ENCODE measurements at places on chromosomes 12 and 14.

GRCh38 chr14:99412117-99413061 lies 68.3 kb downstream of the SETD3 start:
- no peak for DNase-seq

DNA sequence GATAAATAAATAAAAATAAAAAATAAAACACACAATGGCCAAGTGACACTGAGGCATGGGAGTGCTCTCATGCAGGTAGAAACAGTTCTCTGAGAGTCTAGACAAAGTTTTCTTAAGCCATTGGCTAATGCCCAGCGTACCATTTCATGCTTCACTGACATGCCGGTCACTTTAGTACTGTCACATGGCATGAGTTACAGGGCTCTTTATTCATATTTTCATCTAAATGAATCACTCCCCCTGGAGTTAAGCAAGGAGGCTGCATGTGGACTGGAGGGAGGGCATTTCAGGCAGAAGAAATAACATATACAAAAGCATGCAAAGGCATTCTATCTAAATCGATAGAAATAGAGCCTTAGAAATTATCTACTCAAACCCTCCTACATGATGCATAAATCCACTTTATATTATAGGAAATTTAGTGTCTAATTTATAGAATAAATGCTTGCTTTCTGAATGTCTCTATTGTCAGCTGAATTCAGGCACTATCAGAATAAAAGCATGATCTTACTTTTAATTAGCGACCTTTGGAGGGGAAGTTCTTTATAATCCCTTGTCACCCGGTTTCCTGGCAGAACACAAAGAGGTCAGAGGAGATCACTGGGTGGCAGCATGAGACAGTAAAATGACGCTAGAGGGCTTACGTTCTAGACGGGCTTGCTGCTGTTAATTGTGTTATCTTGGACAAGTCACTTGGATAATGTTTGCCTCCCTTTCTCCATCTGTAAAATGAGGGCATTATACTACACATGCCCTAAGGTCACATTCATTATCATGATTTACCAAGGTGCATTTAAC lies 17.5 kb downstream of the DYRK4 start:
- DNase-seq = no peak

GRCh38 chr12:47903927-47904712 lies 674 bp downstream of the VDR start:
- DNase-seq = peak; percentile 59

GRCh38 chr12:90305379-90305778 lies 596.7 kb upstream of the ATP2B1 start:
- DNase-seq = no peak

GRCh38 chr12:67154901-67155300 lies 114.3 kb upstream of the CAND1 start:
- no peak for DNase-seq

GRCh38 chr12:76084863-76085519 lies 506 bp upstream of the NAP1L1 start:
- DNase-seq = peak; percentile 48

GRCh38 chr14:65222440-65222858 lies 120.1 kb upstream of the MAX start:
- no peak for DNase-seq

DNA sequence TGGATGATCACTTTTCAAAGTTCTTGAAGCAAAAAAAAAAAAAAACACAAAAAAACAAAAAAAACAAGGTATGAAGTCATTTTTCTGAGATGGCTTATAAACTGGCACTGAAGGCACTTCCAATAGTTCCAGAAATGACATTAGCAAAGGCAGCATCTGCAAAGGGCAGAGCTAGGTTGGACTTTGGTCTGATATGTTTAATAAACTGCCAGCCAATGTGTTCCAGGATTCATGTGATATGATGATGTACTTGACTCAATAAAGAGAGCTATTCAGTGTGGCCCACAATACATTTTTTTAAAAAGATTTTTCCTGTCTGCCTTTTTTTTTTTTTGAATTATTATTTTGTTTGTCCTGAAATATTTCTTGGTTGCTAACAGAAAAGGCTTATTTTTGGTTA lies 79.6 kb downstream of the VRK1 start:
- DNase-seq = no peak

Measured in T-cell (primary cell).